ENCODE measurements at places on chromosomes 5 and 9.

DNA sequence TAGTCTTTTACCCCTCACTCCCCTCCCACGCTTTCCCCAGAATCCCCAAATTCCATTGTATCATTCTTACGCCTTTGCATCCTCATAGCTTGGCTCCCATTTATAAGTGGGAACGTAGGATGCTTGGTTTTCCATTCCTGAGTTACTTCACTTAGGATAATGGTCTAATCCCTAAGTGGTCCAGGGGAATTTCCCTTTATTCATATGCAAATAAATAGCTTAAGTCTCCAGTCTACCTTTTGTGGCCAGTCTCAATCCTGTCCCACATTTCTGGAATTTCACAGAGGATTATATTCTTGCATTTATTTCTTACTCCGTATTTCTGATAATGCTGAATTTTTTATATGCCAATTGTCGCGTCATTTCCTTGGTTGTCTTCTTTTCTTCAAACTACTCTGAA, 245.6 kb upstream of the DAB2 start:
- DNase-seq = no peak

DNA sequence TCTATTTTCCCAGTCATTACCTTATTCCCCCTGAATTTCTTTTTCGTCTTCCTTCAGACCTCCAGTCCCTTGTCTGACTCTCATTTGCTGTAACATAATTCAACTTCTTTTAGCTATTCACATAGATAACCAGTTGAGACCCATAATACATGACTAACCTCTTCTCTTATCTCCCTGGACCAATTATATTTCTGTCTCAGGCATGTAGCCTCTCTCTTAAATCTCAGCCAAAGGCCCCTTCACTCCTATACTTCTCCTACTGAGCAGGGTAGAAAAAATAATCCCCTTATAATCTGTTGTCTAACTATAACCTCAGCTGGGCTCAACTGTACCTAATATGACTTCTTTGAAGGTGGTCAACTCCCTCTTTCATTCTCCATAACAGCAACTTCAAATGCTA, 20.9 kb downstream of the RANBP6 start:
- DNase-seq = no peak

DNA sequence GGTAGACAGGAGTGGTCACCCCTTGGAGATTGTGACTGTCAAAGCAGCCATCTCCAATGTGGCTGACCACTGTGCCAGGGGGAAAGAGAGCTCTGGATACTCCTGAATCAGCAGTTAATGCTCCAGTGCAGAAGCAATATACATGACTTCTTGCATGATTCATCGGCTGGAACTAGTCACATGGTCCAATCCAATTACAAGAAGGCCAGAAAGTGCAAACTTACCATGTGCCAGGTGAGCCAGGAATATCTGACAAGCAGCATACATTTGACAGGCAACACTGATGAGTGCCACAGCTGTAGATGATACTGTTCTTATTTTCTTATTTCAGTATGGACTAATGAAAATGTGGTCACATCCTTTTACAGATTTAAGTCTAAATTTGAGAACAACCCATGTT, 440.0 kb upstream of the MPDZ start:
- DNase-seq = no peak

DNA sequence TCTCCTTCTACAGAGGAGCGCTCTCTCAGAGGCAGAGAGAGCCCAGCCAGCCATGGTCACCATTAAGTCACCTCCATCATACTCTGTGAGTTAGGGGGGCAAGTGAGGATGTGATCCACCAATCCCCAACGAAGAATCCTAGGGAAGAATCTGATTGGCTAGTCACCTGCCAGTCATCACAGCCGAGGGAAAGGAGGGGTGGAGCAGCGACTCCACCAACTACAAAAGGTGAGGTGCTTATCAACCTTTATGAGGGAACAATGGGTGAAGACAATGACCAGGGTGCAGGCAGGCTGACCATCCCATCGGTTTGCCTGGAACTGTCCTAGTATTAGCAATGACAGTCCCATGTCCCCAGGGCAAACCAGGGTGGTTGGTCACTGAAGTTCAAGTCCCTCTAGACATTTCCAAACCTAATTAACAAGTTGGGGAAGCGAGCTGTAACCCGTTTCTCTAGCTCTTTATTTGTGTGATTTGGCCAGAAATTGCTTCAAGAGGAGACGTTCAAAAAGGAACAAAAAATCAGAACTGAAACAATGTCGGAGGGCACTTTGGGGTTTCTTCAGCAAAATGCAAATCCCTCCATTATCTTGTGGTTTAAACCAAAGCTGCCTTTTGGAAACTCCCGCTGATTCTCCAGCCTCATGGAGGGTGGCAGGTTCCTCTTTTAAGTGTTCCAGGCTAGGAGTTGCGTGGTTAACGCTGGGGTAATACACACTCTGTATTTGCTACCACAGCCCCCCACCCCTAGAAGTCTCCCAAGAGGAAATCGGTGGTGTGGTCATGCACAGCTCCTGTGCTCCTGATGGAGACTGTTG, 18.8 kb upstream of the FCN1 start:
- no peak for DNase-seq

GRCh38 chr9:131422241-131422792, 28.4 kb downstream of the PRRC2B start:
- no peak for DNase-seq

GRCh38 chr5:141615991-141616720, 2.6 kb downstream of the DIAPH1 start:
- no peak for DNase-seq

DNA sequence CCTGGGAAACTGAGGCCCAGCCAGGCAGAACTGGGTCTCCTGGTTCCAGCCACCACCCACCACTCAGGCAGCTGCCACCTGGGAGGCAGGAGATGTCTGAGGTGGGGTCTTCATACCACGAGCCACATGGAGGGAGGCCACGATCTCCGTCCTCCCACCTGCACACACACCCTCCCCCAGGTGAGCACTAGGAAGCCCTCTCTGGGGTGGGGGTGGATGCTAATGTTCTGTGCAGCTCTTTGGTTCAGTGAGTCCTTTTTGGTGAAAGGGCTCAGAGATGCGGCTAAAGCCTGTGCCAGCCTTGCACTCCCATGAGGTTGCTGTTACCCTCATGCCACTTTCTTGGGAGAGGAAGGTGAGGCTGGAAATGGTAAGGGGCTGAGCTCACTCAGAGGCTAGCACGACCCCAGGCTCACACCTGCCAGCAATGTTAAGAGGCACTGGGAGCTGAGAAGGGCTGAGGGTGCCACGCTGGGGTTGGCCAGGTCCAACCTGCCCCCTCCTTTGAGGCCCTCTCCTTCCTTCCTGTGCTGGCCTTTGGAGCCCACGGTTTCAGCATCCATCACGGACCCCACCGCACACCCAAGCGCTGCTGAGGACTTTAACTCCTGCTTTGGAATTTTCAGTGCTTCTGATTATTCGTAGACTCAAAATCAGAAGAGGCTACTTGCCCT, 26.6 kb upstream of the OBP2B start:
- DNase-seq = no peak

- no peak for DNase-seq
These were observed 85.0 kb upstream of the HRH2 start for GRCh38 chr5:175572886-175573285.

- DNase-seq = no peak
These were observed 13.0 kb downstream of the NDST1 start for GRCh38 chr5:150520747-150521521.

- DNase-seq = no peak
These were observed 53.7 kb upstream of the ABCA1 start for GRCh38 chr9:104981543-104982129.

- DNase-seq = peak; percentile 2
These were observed 67.2 kb downstream of the KCTD16 start for GRCh38 chr5:144237851-144238250.

GRCh38 chr5:133977161-133977787, 8.8 kb upstream of the C5orf15 start:
- no peak for DNase-seq

DNA sequence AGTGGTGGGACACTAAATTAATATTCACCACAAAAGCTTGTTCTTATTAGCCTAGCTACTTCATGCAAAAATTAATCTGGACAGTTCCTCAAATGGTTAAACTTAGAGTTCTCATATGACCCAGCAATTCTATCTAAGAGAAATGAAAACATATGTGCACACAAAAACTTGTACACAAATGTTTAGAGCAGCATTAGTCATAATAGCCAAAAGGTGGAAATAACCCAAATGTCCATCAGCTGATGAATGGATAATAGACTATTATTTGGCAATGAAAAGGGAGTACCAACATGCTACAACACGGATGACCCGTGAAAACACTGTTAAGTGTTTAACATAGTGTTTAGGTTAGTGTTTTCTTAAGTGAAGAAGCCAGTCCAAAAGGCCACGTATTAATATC, 32.8 kb upstream of the TNIP1 start:
- DNase-seq = no peak

DNA sequence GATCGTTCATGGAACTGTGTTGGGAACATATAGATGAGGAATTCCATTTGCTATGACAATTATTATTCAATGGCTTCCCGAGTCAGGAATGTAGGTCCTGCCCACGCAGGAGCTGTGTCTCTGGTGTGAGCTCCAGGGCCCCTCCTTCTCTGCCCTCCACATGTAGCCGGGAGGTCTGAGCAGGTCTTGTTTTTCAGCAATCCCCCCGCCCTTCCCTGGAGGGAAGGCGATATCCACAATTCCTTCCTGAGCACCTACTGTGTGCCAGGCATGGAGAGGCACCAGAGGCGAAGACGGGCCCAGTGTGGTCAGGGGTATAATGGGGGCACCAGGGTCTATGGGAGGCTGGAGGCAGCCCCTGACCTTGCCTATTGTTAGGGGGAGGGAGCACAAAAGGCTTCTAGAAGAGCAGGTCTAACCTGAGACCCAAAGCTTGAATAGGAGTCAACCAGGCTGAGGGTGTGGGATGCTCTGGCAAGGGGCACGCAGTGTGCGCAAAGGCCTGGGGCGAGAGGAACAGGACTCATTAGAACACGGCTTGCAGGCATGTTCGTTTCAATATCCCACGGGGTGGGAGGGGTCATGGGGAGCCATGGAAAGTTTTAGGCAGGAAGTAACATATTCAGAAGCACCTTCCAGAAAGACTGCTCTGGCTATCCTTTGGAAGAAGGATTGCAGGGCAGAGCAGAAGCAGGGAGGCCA, 154.9 kb downstream of the C9orf50 start:
- DNase-seq = no peak

DNA sequence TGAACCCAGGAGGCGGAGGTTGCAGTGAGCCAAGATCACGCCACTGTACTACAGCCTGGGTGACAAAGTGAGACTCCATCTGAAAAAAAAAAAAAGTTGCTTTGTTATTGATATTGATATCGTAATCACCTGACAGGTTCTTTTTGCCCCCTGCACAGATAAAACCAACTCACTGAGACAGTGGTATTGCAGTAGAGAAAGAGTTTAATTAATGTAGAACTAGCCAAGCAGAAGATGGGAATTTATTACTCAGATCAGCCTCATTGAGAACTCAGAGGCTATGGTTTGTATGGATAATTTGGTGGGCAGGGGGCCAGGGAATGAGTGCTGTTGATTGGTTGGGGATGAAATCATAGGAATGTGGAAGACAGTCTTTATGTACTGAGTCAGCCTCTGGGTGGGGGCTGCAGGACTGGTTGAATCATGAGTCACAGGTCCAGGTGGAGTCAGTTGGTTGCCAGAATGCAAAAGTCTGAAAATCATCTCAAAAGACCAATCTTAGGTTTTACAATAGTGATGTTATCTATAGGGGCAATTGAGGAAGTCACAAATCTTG, 35.8 kb upstream of the MEGF10 start:
- DNase-seq = no peak

All from C1 segment of cervical spinal cord (tissue), 14 donors.